Activated CD8-positive, alpha-beta memory T cell treated with anti-CD3 and anti-CD28 coated beads for 48 hours (primary cell): ENCODE measurements at places on chromosomes 4 and X.

DNA sequence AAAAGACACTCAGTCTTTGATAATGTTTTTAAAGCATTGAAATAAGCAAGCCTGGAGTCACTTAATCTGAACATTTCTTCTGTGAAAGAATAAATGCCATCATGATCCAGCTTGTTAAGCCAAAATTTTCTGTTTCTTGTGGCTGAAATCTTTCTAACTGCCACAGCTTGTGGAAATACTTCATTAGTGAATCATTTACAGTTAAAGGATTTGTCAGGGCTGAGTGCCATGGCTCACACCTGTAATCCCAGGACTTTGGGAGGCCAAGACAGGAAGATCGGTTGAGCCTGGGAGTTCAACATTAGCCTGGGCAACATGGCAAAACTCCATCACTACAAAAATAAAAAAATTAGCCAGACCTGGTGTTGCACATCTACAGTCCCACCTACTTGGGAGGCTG, 93.3 kb upstream of the PDE5A start:
- no peak for DNase-seq

DNA sequence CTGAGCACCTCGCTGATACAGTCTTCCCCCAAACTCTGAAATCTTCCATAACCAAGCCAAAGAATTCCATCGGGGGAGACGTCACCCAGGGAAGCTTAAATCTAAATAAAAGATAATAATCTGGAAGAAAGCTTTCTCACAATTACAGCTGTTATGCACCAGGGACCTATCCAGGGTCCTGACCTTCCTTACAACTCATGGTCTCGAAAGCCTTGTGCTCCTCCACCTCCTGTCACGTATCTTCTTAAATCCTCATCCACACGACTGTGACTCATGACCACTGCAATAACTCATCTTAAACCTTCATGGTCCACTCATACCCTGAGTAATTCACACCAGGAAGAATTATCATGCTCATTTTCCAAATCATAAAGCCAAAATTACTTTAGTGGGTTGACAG, 166.8 kb upstream of the FRG1 start:
- no peak for DNase-seq

GRCh38 chrX:123854329-123854728, 5.5 kb upstream of the XIAP start:
- DNase-seq: no peak

GRCh38 chrX:118579417-118579816, 83.8 kb downstream of the DOCK11 start:
- DNase-seq: no peak

DNA sequence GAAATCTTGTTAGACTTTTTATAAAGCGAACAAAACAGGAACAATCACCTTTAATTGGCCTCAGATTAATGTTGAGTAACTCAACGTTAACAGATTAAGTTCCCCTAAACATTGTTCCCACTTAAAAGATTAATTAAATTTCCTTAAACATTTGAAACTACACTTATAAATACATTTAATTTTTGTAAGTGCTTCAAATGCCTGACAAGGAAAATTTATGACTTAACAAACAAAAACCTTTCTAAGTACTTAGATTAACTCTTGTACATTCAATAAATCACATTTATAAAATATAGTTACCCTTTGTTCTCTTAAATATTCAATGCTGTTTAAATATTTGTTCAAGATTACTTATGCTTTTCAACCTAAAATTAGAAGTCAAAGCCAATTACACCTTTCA, 39.4 kb upstream of the OCIAD2 start:
- no peak for DNase-seq

- DNase-seq: no peak
Observed at GRCh38 chr4:76458297-76458696, 23.3 kb downstream of the SHROOM3 start.

DNA sequence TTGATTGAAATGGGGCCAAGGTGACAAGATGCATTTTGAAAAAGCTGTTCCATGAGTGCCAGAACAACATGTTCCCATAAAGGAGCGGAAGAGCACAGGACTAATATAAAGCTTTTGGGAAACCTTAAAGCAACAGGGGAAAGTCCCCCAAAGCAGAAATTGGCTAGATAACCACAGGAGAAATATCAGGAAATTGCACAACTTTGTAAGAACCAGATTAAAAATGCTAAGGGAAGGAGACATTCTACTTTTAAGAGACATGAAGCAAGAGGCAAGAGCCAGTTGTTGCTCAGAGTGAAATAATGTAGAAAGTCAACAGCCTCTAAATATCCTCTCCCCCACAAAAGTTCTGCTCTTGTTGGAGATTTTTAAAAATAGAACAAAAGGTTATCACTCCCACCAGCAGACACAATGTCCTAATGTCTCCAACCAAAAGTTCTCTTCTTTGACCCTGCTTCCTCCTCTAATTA, 85.2 kb upstream of the LNX1 start:
- no peak for DNase-seq

DNA sequence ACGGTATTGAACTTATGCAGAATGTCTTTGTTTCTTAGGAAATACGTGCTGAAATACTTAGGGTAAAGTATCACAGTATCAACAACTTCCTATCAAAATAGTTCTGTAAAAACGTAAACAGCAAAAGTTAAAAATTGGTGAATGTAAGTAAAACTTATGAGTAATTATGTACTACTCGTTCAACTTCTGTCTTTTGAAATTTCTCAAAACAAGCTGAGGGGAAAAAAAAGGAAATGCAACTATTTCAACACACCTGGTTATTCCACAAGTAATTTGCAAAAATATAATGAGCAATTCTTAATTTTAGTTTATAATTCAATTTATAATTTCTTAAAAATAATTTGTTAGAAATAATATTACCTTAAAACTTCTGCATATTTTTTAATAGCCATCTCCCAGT, 8.3 kb downstream of the PPID start:
- no peak for DNase-seq
